ENCODE measurements at places on chromosomes 6 and 20.

- no peak for DNase-seq
These were observed 114.5 kb downstream of the TOX2 start for GRCh38 chr20:44028868-44029847.

- no peak for DNase-seq
These were observed 27.9 kb upstream of the SIRPG start for GRCh38 chr20:1685304-1686052.

- peak; percentile 48 for DNase-seq
These were observed 52.9 kb upstream of the MLN start for GRCh38 chr6:33856655-33857054.

DNA sequence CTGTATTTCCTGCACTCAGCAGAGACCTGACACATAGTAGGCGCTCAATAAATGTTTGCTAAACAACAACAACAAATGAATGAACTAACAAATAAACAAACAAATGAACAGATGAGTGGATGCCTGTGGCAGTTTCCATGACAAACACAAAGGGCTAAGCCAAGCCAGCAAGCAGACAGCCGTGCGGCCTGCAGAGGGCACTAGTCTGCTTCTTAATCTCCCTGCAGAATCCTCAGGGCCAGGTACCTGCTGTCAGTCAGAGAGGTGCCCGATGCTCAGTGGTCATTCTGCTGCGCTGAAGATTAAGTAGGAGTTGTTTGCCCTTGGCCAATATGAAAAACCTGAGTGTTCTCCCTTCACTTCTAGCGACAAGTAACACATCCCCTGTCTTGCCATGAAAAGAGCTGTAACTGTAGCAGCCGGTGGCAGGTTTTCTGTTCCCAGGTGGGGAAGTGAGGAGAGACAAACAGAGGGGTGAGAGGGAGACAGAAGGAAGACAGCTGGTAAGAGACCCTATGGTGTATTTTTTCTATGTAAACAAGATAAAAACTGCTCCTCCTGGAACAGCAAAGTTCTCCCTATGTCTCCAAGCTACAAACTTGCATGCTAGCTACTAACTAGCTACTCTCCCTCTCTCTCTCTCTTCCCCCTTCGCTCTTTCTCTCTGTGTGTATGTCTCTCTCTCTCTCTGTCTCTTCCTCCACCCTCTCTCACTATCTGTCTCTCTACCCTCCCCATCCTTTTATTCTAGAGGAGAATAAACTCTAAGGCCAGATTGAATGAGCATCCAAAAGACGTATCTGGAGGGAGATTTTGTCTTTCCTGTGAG lies at the start of gene MC3R:
TSS of gene MC3R (plus strand) at position 779 of the 829 bp plus-strand sequence. CDS start 112 bp downstream, outside the sequence.
- no peak for DNase-seq

- no peak for DNase-seq
These were observed 200.3 kb downstream of the ANKRD60 start for GRCh38 chr20:58028123-58028522.

GRCh38 chr20:38383147-38383546 lies 36.9 kb downstream of the LBP start:
- no peak for DNase-seq

DNA sequence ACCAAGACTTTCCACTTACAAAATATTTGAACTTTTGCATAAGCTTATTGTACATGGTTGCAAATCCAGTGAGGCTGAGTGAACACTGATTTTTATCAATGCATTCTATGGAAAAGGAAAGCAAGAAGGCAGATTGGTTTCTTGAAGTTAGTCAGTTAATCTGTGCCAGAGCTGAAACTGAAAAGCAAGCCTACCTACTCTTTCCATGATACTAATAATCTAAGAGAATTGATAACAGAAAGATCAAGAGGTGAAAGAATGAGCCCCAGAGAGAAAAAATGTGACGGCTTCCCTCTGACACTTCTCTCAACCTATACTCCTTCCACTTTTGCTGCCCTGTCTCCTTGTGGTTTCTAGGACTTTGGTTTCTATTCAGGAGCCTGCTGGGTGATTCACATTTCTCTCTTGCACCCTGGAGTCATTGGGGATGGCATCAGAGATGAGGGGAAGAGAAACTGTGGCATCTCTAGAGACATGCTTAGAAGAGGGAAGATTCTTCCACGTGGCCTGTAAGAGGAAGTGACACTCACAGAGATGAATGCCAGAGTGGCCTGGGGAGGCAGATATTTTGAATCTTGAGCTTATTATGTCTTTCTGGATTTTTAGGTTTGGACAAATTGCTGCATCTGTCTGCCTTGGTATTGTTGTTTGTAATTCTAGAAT lies 158.6 kb upstream of the RIMS1 start:
- no peak for DNase-seq
